ENCODE measurements at places on chromosomes 12 and 14.

DNA sequence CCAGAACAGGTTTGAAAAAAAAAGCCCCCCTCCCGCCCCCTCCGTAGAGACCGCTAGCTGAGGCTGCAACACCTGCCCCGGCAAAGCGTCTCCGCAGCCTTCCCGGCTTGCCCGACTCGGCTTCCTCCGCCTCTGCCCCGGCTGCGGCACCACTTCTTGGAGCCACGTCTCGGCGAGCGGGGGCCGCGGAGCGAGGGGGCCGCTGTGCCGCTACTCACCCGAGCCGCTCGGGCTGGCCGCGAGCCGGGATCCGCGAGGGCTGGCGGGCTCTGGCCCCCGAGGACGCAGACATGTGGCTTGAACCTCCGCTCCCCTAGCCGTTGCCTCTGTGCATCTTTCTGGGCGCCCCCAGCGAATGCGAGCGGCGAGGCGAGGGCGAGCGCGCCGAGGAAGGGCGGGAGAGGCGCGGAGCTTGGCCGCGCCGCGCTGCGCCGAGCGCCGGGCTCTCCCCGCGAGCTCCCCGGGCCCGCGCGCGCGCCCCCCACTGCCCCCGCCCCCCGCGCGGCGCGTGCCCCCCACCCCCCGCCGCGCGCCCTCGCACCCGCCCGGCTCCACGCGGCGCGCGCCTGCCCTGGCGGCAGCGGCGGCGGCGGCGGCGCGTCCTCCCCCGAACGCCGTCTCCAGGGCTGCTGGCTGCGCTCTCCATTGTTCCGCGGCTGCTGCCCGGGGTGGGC, 249.5 kb downstream of the APAF1 start:
- no peak for DNase-seq

DNA sequence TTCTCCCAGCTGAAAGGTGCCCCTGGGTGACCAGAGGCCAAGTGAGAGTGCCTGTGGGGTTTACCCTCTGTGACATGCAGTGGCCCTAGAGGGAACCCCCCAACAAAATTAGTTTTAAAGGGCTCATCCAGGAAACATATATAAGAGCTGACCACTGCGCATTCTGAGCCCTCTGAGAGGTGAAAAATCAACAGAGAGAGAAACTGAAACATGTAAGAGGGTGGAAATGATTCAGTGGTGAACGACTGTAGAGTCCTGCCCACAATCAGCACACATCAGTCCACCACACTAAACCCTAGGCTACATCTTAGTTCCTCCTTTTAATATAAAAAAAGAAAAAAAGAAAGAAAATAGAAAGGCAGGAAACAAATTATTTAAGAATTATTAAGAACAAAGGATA, 21.0 kb upstream of the ACSM4 start:
- DNase-seq: no peak

DNA sequence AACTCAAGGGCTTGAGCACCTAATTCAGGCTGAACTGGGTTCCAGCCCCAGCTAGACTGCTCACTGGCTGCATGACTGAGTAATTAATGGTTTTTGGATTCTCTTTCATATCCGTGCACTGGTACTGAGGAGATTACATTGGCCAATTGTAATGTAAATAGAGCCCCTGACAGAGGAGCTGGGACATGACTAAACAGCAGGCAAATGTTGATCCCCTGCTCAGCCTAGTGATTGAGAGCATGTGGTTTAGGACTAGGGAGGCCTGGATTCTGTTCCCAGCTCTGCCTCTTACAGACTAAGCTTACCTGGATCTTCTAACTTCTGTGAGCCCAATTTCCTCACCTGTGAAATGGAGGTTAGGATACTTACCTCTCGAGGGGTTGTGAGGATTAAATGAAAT, 204.3 kb downstream of the ESR2 start:
- DNase-seq: no peak

GRCh38 chr12:47991106-47992061, 12.9 kb downstream of the COL2A1 start:
- DNase-seq: no peak

DNA sequence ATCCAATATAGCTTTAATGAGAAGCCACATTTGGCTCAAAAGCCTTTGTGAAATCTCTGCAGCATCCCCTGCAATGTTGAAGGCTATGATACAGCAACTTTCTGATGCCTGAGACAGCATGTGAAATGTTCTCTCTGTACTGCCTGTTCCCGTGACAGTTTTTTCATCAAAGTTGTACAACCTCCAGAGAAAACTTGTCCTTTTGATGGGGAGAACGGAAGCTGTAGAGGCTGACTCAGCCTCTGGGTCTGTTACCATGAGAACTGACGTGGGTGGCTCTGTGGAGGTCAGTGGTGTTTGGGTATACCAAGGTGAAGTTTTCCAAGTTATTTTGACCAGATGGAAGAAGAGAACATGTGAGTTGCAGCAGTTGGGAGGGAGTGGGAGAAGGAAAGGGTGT, 17.0 kb downstream of the SLC4A8 start:
- no peak for DNase-seq
